ENCODE measurements at places on chromosomes 2 and 18.
A peak's percentile ranks its signal among the peaks of the same experiment; 100 is the strongest.

DNA sequence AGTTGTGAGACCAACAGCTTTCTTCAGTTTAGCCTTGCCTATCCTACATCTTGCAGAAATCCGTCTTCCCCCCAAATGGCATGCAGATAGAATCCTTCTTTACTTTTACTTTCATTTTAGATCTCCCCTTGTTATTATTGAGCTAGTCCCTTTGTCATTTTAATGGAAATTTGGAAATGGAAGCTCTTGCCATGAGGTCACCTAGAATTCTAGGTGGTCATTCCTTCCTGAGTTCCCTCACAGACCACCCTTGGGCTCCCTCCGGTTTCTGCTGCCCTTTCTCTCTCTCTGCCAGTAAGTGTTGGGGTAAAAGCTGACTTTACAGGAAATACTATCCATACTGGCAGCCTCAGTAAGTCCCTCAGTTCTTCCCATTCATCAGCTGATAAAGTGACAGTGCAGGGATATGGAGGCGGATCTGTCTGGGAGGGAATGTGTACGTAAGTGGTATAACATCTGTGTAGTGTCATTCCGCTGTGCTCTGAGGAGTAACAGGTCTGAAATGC is 30.2 kb downstream of the ARHGAP25 start:
- DNase-seq, result no peak

DNA sequence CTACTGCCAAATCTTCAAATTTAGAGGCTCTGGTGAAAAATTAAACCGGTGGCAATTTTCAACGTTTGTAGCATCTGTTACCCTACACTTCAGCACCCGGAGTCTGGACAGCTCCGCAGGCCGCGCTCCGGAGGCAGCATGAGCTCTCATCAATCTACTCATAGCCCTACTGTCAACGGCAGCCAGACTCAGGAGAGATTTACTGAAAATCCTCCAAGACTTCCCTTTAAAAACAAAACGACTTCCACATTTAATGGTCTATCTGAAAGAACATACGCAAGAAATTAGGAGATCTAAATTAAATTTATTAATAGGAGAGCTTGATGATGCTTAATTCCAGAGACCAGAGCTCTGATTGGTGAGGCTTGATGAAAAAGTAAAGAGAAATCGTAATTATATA is 970 bp upstream of the ADCYAP1 start:
- peak; percentile 14 for DNase-seq

DNA sequence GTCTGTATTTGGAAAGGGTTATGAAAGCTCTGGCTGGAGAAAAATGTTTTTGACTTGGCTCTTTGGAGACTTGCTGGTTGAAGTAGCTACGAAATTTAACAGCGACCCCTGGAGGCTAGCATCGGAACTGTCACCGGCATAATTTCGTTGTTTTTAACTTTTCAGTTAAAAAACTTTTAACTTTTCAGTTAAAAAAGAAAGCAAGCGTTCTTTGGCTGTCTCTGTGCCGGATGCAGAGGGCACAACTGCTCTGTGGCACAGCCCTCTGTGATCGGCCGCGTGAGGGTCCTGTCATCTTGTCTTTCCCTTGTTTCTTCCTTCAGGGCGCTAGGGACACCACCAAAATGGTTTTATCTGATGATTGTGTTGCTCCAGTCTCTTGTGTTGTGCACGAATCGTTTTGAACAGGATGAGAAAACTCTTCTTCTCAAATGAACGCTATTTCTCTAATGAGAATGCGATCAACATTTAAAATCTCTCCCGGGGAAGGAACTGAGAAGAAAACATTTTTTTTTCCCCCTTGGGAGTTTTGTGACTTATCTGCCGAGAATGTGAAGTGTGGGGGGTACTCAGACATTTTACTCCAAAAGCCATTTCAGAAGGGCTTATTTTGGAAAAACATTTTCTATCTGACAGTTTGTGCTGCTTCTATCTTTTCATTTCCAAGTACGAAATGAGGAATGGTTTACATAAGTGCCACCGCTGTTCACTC is 57.1 kb downstream of the ADCYAP1 start:
- peak; percentile 5 for DNase-seq

- no peak for DNase-seq
These were observed 66.6 kb downstream of the PPP4R1 start for GRCh38 chr18:9547782-9548181.

- DNase-seq, result no peak
These were observed at the start of gene FSIP2 for GRCh38 chr2:185738679-185739472. Gene FSIP2 (plus strand): TSS chr2:185738804. CDS start chr2:185738895, 91 bp downstream.

GRCh38 chr18:60196836-60197606 is 175.6 kb downstream of the MC4R start:
- DNase-seq, result no peak

- no peak for DNase-seq
These were observed 887.9 kb downstream of the NRXN1 start for GRCh38 chr2:50143822-50144575.

GRCh38 chr2:54680397-54681041 is 42.9 kb upstream of the EML6 start:
- DNase-seq, result no peak

DNA sequence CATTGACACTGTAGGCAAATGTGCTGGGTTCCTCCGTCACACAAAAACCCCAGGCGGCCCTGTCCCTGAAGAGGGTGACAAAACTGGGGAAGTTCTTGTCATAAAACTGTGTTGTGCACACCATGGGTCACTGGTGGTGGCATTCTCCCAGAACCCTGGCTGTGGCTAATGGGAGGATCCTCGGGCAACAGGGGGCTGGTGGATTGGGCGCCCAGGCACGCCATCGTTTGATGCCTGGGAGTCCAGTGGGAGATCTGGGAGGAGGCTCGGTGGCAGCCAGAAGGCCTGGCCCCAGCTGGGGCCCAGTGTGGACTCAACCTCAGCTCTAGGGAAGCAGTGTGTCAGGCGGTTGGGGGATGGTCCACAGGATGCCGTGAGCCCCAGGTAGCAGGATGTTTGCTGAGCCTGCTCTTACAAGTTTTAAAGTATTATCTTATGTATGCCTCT is 140.7 kb downstream of the ACOXL start:
- no peak for DNase-seq

- DNase-seq, result no peak
These were observed 2.0 kb upstream of the EN1 start for GRCh38 chr2:118849226-118850167.

DNA sequence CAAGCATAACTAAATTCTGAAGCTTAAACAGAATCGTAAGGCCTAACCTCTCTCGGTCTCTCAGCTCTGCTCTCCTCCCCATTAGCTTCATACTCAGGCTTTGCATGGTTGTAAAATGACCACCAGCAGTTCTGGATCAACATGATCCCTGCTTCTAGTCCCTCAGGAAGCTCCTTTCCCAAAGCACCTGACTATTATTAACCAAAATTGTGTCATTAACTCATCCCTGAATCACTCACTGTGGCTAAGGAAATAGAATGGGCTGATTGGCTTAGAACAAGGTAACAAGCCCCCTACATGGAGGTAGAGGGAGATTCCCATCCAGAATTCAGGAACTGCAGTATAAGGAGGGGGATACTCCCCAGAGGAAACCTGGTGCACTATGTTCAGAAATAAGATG is 448.3 kb downstream of the ARHGAP15 start:
- DNase-seq, result no peak

GRCh38 chr18:8480506-8481328 is 128.5 kb upstream of the RAB12 start:
- no peak for DNase-seq

DNA sequence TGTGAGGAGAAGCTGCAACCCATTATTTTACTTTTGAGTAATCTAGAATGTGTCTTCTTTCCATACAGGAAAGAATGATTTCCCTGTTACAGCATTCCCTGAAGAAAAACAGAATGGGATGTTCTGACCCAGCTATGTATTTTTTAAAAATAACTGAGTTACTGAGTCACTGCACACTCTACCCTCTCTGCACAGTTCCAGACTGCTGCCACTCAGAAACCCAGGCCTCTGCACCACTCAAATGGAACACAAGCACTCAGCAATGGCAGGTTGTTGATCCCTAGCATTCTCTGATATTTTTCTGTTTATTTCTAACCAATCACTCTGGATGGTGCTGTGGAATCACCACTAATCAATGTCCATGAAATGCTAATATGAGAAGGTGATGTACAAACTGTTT is 1300.0 kb upstream of the FAM98A start:
- no peak for DNase-seq

DNA sequence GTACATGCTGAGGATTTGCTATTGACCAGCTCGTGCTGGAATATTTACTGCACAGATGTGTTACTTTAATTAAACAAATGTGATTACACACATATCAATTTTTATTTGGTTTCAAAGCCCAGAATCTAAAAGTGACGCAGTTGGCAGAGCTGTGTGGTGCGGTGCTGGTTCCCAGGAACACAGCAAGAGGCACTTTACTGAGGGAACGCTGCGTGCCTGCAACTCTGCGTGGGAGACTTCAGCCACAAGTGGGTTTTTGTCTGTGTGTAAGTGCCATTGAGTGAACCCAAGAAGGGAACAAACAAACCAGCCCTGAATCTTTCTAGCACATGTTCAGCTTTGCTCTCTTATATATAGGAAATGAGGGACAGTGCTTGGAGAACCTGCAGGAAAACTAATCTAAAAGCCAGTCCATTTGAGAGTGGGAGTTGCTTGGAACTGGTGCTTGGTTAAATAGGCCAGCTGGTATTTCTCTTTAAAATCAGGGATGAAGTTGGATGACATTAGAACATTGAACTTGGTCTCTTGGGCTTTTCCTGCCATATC is 196.6 kb upstream of the CELF4 start:
- no peak for DNase-seq

DNA sequence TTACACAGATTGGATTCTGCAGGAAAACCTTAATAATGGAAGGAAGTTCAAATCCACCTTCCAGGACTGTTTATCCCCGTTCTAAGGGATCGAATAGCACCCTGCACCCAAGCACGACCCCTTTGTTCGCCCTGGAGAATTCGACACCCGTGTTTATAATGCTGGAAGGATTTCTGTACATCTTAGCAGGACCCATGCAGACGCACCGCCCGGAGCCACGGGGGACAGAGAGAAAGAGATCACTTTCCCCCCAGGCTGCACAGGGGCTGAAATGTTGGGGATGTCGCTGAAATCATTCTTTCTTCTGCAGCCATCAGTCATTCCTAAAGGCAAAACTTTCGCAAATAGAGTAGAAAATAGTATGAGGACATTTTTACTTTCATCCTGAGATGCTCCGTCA is 238.7 kb upstream of the SALL3 start:
- no peak for DNase-seq

GRCh38 chr2:153635494-153635893 is 156.9 kb upstream of the RPRM start:
- DNase-seq, result no peak

DNA sequence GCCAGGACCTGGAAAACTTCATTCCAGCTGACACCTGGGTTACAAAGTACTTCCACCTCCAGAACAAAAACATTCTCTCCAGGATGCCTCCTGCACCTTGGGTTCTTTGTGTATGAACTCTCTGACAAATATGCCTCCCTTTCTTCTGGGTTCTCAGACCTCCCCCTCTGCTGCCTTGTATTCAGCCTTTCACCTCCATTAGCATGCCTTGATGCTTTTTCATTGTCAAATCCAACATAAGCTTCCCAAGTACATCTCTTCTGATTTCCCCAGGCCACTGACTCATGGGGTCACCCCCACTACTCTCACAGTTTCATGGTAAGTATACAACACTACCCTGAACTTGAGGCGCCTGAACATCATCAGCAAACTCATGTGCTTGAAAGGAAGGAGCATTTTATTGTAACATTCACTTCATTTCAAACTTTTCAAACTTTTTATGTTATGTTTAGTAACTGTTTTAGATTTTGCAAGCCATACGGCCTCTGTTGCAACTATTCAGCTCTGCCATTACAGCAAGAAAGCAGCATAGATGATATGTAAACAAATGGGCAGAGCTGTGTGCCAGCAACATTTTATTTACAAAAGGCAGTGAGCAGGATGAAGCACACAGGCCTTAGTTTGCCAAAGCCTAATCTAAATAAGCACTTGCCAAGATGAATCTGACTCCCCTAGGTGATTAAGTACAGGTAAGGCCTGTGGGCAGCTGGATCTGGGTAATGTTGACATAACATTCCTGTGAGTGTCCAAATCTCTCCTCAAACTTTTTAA is 32.5 kb upstream of the MRPS9 start:
- no peak for DNase-seq

DNA sequence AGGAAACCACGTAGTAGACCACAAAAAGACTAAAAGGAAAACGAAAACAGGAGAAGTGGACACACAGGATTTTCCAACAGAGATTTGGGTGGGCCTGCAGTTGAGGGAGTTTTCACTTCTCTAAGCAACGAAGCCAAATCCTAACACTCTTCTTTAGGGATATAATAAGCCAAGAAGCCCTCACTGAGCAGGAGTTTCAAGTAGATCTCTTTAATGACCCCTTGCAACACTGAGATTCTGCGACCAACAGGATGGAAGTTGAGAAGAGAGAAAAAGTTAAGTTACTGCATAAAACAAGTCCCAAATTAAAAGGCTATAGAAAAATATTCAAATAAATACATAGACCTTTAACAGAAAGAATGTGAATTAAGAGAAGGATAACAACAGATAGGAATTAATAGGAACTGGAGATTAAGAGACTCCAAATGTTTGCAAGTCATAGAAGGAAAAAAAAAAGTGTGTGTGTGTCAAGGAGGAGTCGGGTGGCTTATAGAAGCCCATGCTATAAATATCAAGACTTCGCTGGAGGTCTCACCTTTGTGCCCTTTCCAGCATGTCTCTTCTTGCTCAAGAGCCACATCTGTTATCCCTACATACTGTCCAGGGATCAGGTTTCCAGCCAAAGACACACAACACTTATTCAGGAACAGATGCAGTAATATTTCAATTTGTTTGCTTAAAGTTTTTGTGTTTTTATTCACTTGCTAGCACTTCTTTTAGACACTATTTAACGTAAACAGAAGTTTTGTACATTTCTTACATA is 69.4 kb upstream of the ARHGAP28 start:
- no peak for DNase-seq

DNA sequence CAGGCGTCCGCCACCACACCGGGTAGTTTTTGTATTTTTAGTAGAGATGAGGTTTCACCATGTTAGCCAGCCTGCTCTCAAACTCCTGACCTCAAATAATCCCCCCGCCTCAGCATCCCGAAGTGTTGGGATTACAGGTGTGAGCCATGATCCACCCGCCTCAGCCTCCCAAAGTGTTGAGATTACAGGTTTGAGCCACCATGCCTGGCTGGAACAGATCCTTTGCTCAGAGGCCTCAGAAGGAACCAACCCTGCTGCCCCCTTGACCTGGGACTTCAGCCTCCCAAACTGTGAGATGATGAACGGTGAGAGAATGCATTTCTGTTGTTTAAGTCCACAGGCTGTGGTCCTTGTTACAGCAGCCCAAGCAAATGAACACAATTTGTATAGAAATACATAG is 67.0 kb downstream of the NCAPH start:
- DNase-seq, result no peak
